Smooth muscle cell of the brain vasculature (primary cell): ENCODE measurements at places on chromosomes 5 and 9.

- DNase-seq = no peak
Measured at GRCh38 chr5:168721002-168721753, 142.0 kb upstream of the PANK3 start.

DNA sequence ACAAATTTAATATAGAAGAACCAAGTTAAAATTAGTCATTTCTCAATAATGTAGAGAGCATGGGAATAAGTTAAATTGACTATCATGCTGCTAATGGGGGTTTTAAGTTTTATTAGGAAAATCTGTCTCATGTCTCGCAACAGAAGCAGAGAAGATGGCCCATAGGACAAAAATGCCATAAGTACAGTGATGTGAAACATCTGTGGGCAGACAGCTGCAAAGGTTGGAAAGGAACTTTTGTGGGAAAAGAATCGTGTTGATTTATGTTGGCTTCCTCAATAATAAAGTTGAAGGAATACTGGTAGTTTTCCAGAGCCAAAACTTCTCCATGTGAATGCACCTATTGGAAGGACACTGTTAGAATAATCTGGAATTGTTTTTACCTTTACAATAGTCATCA is 44.8 kb downstream of the VCAN start:
- DNase-seq = no peak

GRCh38 chr5:162227075-162227474 is 159.5 kb downstream of the GABRG2 start:
- DNase-seq = no peak

DNA sequence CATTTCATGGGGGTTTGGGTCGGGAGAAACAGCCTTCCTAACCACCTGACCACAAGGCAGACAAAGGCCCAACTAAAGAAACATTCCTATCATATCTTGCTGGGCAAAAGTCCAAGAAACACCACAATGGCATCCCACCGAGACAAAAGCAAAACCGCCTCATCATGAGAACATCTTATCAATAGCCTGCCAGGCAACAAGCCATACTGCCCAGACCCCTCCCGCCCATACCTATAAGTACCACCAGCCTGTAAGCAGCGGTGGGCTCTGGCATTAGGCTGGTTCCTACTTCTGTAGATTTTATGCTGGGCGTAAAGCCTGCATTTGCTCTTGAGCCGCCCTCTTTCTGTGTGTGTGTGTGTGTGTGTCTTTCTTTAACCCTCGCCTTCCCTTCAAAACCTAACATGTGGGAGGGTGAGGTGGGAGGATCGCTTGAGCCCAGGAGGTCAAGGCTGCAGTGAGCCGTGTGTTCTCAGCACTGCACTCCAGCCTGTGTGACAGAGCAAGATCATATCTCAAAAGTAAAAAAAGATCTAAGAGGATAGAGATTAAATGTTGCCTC is 56.9 kb downstream of the PDE6A start:
- DNase-seq = peak; percentile 49
